ENCODE measurements at places on chromosomes 7 and 10.

GRCh38 chr10:132848291-132848701 lies 62.3 kb upstream of the NKX6-2 start:
- DNase-seq: no peak

DNA sequence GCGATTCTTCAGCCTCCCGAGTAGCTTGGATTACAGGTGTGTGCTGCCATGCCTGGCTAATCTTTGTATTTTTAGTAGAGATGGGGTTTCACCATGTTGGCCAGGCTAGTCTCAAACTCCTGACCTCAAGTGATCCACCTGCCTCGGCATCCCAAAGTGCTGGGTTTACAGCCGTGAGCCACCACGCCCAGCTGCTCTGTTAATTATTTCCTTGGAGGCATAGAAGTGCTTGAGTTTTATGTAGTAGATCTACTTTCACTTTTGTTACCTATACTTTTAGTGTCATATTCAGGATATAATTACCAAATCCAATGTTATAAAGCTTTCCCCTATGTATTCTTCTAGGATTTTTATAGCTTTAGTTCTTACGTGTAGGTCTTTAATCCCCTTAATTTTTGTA lies 1093.0 kb downstream of the GATA3 start:
- DNase-seq: no peak

GRCh38 chr10:99368646-99369045 lies 39.5 kb downstream of the CNNM1 start:
- no peak for DNase-seq

GRCh38 chr7:100221767-100222444 lies 2.2 kb downstream of the PVRIG start:
- no peak for DNase-seq

DNA sequence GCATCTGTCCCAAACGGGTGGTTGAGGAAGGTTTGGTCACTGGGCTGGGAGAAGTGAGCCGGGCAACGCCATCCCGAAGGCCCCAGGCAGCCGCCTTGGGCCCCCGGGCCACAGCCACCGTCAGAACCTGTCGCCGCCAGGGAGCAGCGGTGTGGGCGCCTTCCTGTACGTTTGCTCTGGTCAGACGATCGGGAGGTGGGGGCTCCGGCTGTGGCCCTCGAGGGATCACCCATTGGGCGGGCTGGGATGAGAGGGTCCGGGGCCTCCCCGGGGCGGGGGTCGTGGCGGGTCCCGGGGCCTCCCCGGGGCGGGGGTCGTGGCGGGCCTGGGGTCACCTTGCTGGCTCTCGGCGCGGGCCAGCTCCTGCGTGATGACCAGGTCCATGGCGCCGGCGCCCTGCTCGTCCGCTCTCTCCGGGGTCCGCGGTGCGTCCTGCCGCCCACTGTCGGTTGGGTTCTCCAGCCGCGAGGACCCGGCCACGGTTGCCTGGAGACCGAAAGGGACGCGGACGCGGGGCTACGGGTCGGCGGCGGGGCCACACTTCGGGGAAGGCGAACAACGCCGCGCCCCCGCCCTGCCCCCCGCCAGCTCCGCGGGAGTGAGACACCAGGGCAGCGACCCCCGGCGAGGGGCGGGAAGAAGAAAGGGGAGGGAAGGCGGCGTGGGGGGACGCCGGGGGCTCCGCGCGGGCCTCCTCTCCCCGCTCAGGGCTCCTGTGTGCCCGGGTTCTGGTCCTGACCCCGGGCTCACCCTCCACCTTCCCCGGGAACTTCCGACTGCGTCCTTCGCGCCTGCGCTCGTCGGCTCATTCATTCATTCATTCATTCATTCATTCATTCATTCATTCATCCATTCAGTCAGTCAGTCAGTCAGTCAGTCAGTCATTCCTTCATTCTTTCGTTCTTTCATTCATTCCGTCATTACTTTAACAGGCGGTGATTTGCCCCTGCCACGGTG lies at the start of gene CFAP46:
TSS of gene CFAP46 (minus strand) at position 470 of the 957 bp plus-strand sequence. CDS start at position 384, 86 bp downstream.
- no peak for DNase-seq

DNA sequence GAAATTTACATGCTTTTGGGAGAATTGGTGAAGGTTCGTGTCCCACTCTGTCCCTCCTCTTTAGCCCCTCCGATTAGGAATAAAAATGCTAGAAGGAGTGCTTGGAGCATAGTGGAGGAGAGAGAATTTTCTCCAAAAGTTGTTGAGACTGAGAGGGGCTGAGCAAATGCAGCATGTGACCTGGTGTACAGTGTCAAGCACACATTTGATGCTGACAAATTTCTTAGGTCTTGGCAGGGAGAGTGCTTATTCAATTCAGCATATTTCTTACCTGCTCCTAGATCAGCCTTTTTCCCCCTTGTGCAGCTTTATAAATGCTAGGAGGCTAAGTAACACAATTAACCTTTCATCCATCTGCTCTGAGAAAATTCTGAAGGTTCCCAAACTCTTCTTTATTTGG lies 189.0 kb downstream of the GALNT17 start:
- no peak for DNase-seq

DNA sequence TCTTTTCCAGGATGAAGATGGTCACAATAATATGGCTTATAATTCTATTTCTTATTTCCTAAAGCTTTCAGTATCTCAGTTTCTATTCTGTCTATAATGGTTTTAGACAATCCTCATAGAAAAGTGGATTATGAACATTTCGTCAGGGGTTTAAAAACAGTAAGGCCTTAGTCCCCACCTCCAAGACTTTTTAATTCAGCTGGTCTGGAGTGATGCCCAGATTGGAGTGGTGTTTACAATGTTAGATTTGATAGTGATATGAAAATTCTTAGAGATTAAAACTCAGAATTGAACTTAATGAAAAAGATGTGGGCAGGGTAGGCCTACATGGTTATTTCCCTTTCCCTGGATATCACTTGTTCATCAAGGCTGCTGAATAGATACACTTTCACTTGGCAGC lies 1238.3 kb downstream of the SORCS3 start:
- no peak for DNase-seq

- DNase-seq: no peak
These were observed 26.9 kb downstream of the FKBP6 start for GRCh38 chr7:73354821-73355220.

GRCh38 chr10:24706479-24707118 lies 17.1 kb downstream of the ARHGAP21 start:
- DNase-seq: no peak

GRCh38 chr7:118708741-118709140 lies 484.2 kb downstream of the ANKRD7 start:
- no peak for DNase-seq

GRCh38 chr10:103842605-103843004 lies 12.8 kb downstream of the SH3PXD2A start:
- no peak for DNase-seq

DNA sequence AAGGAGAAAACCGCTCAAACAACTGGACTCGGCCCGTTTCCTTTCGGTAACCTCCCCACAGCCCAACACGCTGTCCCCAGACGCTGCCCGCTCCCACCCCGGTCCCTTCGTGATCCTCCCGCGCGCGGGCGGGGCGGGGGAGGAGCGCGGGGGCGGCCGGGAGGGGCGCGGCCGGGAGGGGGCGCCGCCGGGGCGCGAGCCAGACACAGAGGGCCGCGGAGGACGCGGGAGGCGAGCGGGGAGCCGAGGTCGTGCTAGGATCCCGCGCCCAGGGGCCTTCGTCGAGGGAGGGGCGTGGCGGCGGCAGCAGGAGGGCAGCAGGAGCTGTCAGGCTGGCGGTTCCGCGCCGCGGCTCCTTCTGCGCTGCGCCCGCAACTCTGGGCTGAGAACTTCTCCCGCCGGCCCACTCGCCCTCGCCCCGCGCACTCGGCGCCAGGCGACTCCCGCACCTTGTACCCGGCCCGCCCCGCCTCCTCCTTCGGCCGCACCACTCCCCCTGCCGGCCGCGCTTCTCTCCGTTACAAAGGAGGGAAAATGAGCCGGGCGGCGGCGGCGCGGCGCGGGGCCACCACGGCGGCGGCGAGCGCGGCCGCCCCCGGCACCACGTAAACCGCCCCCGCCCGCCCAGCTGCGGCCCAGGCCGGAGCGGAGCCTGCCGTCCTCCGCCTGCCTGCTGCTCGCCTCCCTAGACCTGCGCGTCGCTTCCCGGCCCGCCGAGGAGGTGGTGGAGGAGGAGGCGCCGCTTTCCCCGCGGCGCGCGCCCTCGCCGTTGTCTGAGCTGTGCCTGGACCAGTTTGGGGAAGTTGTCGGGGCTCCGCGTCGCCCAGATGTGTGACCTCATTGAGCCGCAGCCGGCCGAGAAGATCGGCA lies at the start of gene CDK14:
TSS of gene CDK14 (plus strand) at position 521 of the 870 bp plus-strand sequence. CDS start at position 828, 307 bp downstream.
- DNase-seq: no peak

DNA sequence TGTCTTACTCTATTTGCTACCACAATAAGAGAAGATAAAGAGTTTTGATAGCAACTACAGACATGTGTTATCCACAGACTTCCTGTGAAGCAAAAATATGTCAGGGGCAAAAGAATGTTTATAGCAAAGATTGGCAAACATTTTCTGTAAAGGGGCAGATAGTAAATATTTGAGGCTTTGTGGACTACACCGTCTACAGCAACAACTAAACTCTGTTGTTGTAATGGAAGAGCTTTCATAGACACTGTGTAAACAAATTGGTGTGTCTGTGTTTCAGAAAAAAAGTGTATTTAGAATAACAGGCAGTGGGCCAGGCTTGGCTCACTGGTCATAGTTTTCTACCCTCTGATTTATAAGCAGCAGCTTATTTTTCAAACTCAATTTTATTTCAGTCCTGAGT lies 521.4 kb downstream of the ANKRD7 start:
- DNase-seq: no peak

GRCh38 chr10:110772454-110773025 lies 99.2 kb upstream of the PDCD4 start:
- no peak for DNase-seq

GRCh38 chr7:114832906-114833595 lies 88.8 kb upstream of the MDFIC start:
- DNase-seq: no peak

DNA sequence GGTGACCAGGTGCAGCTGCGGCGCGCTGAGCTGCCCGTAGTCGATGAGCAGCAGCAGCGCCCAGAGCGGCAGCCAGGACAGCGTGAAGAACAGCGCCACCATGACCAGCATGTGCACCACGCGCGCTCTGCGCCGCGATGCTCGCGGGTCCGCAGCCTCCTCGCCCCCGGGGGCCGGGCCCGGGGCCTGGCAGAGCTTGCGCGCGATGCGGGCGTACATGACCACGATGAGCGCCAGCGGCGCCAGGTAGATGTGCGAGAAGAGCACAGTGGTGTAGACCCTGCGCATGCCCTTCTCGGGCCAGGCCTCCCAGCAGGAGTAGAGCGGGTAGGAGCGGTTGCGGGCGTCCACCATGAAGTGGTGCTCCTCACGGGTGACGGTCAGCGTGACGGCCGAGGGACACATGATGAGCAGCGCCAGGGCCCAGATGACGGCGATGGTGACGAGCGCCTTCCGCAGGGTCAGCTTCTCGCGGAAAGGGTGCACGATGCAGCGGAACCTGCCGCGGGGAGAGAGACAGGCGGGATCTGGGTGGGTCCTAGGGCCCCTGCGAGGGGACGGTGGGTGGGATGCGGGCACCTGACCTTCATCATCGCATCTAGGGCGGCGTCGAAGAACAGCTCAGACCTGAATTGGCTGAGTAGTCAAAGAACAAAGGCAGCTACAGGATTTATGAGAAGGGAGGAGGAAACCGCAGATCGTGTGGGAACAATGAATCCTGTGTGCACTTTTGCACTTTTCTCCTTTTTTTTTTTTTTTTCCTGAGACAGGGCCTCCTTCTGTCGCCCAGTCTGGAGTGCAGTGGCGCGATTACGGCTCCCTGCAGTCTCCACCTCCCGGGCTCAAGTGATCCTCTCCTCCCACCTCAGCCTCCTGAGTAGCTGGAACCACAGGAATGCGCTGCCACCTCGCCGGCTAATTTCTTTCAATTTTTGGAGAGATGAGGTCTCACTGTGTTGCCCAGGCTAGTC lies 22.4 kb upstream of the PPA1 start:
- DNase-seq: no peak
